ENCODE measurements at places on chromosomes 11 and 22.
A peak's percentile ranks its signal among the peaks of the same experiment; 100 is the strongest.

DNA sequence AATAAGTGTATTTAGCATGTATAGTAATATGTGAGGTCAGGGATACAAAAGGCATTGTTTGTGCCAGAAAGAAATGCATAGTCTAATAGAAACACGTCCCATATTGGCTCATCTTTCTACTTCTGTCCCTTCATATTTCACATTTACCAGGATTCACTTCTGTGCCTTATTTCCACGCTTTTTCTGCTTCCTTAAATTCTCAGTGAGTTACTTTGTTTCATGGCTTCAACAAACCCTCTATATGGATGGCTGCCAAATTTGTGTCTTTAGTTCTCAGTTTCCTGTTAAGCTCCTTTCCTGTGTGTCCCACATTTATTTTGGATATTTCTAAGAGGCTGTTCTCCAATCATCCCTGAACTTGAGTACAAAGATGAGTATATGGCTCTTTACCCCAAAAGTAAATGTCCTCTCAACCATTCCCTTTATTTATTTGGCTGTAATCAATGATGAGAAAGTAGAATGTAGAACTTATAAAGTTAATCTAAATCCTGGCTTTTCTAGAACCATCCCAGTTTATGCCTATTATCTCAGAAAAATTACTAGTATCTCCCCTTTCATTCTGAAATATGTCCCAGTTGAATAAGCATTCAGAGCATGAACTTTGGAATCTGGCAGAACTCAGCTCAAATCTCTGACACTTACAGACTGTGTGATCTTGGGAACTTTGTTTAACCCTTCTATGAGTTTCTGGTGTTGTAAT lies 23.5 kb downstream of the OR8B12 start:
- DNase-seq, result no peak

DNA sequence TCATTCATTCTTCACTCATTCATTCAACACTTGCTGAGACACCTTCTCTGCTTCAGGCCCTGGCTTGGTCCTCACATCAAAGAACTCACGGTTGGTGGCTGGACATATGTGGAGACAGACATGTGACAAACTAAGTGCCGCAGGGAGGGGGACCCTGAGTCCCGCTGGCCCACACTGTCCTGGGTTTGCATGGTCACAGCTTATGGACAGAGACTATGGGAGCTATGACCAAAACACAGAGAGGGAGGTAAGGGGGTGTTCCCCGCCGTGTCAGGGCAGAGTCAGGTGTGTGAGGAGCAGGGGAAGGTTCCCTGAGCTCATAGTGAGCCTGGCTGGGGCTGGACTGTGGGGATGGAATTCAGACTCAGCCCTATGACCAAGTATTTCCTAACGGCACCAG lies 123.1 kb downstream of the MPPED1 start:
- DNase-seq, result no peak

DNA sequence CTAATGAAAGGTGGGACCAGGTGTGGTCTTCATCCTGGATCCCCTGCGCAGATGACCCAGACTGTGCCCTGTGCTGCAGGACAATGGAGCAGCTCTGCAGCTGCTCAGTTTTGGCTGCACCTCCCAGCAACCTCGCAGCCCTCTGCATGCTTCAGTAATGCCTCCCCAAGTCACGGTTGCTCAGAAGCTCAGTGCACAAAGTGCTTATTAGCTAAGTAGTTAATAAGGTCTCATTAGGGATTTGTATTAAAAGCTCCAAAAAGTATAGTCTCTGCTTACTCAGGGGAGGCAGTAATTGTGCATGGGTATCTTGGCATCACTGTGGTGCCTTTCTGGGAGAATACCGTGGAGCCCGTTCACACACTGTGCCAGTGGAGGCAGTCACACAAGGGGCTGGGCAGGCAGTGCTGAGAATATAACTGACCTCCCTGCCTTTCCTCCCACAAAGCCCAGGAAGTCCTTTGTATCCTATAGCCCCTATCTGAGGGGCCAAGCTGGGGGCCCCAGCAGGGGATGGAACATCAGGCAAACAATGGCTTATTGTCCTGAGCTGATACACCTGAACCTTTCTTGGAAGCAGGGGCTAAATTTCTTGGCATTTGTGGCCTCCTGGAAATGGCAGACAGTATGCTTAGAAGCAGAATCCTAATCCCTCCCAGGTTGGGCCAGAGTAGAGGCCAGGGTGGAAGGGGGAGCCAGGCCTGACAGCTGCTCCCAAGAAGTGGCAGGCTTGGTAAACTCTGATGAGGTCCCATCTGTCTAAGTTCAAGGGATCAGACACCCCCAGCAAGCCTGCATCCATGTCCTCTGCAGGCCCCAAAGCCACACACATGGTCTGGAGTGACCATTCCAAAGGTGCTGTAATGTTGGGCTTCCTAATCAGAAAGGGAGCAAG lies 125.5 kb upstream of the PARVA start:
- DNase-seq, result no peak

GRCh38 chr11:729492-730074 lies 17.7 kb upstream of the TALDO1 start:
- DNase-seq, result no peak

- DNase-seq, result no peak
These were observed 129.5 kb downstream of the ETS1 start for GRCh38 chr11:128457874-128458273.

DNA sequence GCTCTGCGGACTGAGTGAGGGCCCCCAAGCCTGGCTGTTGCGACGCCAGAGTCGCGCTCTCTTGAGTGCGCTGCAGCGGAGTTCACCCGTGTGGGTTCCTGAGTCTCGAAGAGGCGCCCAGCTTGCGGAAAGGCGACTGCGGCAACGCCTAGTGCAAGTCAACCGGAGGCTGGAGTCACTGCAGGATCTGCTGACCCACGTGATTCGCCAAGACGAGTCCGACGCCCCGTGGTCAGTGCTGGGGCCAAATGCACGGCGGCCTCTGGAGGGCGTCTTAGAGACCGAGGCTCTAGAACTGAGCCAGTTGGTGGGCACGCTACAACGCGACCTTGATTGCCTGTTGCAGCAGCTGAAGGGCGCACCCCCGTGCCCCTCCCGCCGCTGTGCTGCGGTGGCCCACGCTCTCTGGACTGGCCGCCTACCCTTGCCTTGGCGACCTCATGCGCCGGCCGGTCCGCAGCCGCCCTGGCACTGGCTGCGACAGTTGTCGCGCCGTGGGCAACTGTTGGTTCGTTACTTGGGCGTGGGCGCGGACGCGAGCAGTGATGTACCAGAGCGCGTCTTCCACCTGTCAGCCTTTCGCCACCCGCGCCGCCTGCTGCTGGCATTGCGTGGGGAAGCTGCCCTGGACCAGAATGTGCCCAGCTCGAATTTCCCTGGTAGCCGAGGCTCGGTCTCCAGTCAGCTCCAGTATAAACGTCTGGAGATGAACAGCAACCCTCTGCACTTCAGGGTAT lies 32.6 kb downstream of the RRP8 start:
- DNase-seq, result no peak

- no peak for DNase-seq
These were observed 37.6 kb downstream of the SLC36A4 start for GRCh38 chr11:93160156-93160555.

DNA sequence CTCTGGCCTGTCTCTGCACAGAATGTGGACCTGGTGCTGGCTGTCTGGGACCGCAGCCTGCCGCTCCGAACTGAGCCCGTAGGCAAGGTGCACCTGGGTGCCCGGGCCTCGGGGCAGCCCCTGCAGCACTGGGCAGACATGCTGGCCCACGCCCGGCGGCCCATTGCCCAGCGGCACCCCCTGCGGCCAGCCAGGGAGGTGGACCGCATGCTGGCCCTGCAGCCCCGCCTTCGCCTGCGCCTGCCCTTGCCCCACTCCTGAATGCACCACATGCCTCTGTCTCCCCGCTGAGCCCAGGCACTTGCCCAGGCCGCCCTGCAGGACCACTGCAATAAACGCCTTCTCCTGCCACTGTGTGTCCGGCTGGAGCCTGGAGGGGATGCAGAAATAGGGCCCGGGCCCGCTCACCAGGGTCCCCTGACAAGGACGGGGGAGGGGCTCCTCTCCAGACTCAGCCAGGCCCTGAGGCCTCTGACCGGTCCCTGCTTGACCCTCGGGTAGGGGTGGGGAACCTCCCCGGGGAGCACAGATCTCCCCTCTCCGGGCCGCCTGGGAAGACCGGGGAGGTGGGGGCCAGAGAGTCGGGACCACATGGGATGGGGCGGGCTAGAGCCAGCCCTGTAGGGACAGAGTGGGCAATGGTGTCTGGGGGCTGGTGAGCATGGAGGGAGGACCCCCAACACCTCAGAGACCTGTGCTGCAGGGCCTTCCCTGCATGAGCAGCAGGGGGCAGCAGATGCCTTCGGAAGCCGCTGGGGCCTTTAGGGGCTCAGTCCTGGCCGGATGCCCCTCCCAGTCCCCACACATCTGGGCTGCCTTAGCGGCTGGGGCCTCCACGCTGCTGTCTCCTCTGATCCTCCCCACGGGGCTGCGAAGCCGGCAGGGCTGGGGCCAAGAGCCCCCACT lies 1.4 kb upstream of the TNNI2 start:
- DNase-seq, result peak; percentile 87

DNA sequence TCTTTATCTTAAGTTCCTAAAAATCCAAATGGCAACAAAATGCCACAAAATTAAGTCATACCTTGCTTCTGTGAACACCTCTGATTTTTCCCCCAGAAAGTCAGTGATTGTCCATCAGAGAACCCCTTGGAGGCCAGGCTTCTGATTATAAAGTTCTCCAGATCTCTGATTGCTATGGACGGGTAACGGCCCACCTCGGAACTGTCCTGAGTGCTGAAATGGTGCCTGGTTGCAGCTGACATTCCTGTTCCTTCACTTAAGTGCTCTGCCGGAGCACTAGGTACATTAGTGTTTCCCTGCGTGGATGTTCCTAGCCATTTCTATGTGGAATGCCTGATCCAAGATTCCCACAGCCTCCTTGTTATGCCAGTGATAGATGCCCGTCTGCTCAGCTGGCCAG lies 85.0 kb downstream of the CHST1 start:
- DNase-seq, result no peak

Measured in activated CD4-positive, alpha-beta T cell treated with anti-CD3 and anti-CD28 coated beads, Interleukin-2, amount 10 ng/mL, durations not matched to agents 7 days and 5 days (primary cell).